ENCODE measurements at places on chromosomes 11 and 22.

DNA sequence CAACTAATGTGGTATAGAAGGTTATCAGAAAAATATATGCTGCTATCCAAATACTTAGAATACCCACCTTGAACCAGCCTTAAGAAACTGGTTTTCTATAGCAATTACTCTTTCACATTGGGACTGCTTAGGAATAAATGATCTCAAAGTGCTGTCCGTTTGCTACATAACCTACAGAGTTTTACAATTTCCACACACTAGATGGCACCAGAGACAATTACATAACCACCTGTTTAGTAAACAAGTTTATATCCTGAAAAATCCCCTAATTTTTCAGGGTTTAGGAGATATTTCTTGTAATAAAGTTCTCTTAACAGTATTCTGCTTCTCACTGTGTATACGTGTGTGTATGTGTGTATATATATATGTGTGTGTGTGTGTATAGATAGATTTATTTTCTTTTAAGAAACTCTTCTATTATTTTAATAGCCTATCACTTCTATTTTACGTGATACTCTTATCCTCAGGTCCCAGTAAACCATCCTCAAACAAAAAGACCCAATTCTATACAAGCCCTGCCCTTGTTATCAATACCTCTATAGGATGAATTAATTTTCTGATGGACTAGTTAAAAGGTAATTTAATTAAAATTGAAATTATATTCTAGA lies 6.7 kb upstream of the OR5I1 start:
- DNase-seq, result peak; percentile 56

DNA sequence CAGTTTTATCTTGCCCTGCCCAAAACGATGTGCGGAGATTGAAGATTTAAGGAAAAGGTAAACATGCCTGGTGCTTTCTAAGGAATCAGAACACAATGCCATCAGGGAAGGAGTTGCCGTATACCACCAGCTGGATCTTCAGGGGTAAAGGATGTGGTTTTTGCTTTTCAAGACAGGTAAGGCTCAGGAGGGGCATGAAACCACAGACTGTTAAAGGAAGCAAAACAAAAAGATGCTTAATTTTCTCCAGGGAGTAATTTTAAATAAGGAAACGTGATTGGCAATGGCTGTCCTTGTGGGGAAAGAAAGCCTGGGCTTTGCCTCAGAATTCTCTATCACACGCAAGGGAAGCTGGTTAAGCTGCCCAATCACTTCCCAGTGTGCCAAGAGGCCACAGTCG lies 655.6 kb downstream of the OPCML start:
- DNase-seq, result no peak

DNA sequence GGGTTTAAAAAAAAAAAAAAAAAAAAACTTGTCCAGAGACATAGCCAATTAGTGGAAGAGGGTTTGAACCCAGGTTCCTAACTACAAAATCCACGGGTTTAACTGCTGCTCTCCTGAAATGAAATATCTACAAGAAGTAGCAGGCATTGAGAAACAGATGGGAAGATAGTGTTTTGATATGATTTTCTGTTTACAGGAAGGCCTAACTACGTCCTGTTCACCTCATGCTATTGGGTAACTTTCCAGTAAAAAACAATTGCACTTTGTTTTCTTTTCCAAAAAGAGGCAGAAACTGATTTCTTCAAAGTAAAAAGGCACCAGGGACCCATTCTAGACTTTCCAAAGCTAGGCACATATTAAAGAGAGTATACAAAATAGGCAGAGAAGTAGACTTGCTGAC lies 5.9 kb upstream of the C11orf91 start:
- DNase-seq, result no peak

GRCh38 chr11:75836417-75836816 lies 21.4 kb downstream of the UVRAG start:
- DNase-seq, result no peak

DNA sequence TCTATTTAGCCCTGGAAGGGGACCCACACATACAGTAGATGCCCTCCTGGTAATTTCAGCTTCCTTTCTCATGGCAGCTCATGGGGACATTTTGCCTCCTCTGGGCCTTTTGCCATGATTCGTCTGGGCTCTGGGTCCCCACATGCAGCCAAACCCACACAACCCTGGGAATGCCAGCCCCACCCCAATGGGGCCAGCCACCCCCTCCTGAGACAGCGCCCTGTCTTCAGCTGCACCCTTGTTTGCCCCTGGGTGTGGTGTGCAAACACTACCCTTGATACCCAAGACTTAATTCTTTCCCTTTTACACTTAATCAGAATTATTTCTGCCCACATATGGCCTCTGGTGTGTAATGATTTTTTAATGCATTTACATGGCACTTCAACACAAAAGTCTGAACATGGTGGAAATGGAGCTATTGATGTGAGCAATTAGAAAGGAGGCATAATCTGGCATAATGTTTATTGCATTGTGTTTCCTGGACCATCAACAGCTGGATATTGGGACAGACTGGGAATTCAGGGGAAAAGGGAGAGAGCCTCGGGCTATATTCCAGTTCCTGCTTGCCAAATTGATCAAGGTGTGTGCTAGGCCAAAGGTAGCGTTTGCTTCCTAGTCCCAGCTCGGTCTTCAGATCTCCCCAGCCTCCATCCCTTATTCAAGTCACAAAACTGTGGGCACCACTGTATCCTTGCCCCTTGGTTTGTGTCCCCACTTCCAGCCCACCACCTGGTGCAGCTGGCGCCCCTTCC lies 85.0 kb upstream of the ANO1 start:
- DNase-seq, result no peak

- peak; percentile 32 for DNase-seq
Measured at GRCh38 chr11:79940165-79940564, 499.3 kb upstream of the TENM4 start.

DNA sequence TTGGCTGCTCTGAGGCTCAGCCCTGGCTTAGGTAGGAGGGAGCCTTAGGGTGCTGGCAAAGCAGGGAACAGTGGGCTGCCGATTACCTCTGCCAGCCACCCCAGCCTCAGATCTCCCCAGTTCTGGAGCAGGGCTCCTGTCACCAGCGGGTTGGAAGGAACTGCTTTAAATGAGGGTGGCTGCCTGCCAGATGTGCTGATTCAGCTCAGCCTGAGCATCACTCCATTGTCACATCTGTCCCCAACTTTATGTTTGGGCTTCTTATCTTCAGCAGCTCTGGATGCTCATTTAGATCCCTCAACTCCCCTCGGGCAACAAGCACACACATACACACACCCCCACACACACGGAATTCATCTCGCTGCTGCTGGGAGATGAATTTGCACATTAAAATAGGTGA lies 16.9 kb upstream of the ANKK1 start:
- no peak for DNase-seq

DNA sequence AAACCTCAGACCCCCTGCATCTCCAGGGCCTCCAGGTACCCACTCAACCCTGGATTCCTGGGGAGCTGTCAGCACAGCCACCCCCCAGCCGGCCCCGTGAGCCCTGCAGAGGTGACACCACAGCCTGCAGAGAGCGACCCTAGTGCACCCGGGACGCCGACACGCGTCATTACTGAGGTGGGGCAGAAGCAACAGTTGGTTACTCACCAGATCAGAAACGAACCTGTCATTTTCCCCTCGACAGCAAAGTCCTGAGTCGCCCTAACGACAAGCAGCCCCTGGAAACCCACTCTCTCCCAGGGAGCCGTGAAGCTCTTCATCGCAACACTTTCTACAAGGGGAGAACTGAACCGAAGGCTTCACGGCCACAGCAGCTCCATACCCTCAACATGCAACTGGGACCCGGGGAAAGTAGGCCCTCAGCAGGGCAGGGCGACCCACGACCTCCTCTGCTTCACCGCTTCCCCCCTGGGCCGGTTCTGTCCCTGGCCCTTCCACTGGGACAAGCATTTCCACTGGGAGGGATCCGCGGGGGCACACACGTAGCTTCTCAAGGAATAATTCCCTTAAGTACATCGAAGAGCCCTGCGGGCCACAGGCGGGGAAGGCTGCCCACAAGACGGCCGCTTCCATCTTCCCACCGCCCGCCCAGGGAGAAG lies 1.6 kb downstream of the BRD1 start:
- DNase-seq, result peak; percentile 23

DNA sequence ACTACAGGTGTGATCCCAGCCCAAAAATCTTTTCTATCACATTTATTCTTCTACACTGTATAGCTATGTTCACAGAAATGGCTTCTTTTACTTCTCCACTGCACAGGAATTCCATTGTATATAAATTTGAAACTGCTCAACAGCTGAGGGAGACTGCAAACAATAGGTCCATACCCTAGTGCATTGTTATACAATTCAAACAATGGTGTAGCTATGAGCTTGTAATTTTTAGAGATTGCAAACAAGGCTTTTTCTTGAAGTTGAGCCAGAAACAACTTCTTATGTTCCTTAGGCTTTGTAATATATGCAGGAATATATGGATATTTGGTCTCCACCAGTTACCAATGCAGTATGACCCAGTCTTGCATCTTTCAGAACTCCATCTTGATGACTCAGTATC lies 19.5 kb upstream of the SIK3 start:
- no peak for DNase-seq
